ENCODE measurements at places on chromosomes 2 and 18.

GRCh38 chr2:236785611-236786057 lies 216.0 kb downstream of the ACKR3 start:
- no peaks in the 10 kb centered on the region for H3K27me3 ChIP-seq
- no peaks in the 10 kb centered on the region for H3K36me3 ChIP-seq
- H3K27ac ChIP-seq = no peak overlapping the region

GRCh38 chr2:206230060-206230762 lies 44.3 kb upstream of the ZDBF2 start:
- H3K27ac ChIP-seq = no peak overlapping the region
- no peak for DNase-seq
- H3K4me1 ChIP-seq = no peaks in the 10 kb centered on the region
- no peak overlapping the region for H3K4me3 ChIP-seq
- H3K27me3 ChIP-seq = peaks cover 1% of the 10 kb centered on the region

- H3K4me1 ChIP-seq = no peaks in the 10 kb centered on the region
- no peak for DNase-seq
- H3K4me3 ChIP-seq = no peak overlapping the region
- peaks cover 23% of the 10 kb centered on the region for H3K36me3 ChIP-seq
Measured at GRCh38 chr2:73746015-73746876, 9.1 kb upstream of the TPRKB start.

DNA sequence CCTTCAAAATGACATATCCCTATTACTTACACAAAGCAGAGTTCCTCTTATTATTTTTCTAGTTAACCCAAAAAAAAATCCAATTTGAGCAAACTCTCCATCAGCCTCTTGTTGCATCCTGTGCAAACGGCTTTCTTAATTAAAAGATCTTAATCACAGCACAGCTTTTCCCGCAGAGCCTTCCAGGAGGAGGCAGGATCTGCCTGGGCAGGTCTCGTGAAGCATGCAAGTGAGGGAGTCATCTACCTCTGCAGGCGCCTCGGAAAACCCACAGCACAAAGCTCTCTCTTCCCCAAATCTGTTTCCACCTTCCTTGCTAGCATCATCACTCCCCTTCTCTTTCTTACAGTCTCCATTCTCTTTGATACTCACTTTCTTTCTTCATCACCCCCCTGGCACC lies 100.4 kb downstream of the EN1 start:
- H3K27ac ChIP-seq = no peak overlapping the region
- H3K4me3 ChIP-seq = no peak overlapping the region
- peaks cover 2% of the 10 kb centered on the region for H3K27me3 ChIP-seq
- H3K4me1 ChIP-seq = no peaks in the 10 kb centered on the region

DNA sequence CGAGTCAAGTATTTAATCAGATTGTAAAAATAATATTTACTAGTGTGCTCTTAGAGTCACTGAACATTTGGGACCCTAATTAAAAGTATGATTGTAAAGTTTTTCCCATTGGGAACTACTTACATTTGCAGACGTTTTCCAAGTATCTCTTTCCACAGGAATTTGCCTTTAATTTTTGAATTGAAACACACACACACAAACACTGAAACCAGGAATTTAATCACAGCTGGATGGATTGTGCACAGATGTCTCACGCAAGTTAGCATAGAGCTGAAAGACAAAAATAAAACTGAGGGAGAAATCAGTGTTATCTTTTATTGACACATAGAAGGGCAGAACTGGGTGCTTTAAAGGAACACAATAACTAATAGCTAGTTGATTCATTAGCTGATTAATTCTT lies 230.7 kb downstream of the RND3 start:
- H3K4me3 ChIP-seq = no peak overlapping the region
- no peaks in the 10 kb centered on the region for H3K36me3 ChIP-seq
- no peak for DNase-seq
- no peaks in the 10 kb centered on the region for H3K27me3 ChIP-seq
- H3K27ac ChIP-seq = no peak overlapping the region

GRCh38 chr18:37769826-37770225 lies 204.2 kb upstream of the CELF4 start:
- no peak overlapping the region for H3K27ac ChIP-seq
- no peak overlapping the region for H3K4me3 ChIP-seq
- no peaks in the 10 kb centered on the region for H3K36me3 ChIP-seq
